ENCODE measurements at places on chromosomes 5 and 9. TPM values are rescaled to one million over a fixed set of nuclear protein-coding genes. Genes with fewer than 3 reads are reported as not detected.
A peak's percentile ranks its signal among the peaks of the same experiment; 100 is the strongest.

DNA sequence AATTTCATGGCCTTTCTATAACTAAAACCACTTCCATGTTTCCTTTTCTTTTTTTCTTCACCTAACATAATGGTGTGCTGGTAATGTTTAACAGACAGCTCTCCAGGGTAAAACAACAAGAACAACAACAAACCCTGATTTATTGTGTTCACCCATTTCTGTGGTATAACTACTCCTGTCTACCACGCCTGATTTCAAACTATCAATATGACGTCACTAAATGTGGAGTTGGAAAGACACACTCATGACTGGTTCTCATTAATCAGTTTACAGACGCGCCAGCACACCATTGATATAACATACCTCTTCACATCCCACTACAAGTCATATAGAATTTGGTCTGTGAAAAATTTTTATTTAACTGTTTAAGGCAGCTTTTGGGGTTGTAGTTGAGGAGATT is 142.9 kb downstream of the ARRDC3 start:
- no peak for DNase-seq

- no peak for DNase-seq
These were observed 243.6 kb downstream of the FANCC start for GRCh38 chr9:95073918-95074317.

GRCh38 chr5:157252711-157253465 is 13.0 kb upstream of the CYFIP2 start:
- DNase-seq = no peak

GRCh38 chr9:20884985-20885593 is 146.4 kb downstream of the HACD4 start:
- peak; percentile 83 for DNase-seq

DNA sequence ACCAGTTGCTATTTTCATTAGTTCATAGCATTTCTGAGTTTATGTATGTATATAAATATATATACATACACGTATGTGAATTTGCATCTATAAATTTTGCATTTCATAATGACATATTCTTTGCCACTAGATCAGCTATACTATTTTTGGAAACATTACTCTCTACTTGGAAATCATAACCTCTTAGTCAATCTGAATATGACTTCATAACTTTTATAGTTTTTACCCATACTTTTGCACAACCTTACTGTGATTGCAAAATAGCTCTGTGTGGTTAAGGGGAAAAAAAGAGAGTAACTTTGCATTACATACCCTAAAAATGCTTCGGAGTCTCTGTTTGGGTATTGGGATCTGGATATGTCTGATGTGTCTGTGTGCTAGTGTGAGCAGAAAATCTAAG is 44.9 kb upstream of the ADAMTSL1 start:
- DNase-seq = no peak

GRCh38 chr5:169717288-169717687 is 80.2 kb downstream of the DOCK2 start:
- DNase-seq = no peak

DNA sequence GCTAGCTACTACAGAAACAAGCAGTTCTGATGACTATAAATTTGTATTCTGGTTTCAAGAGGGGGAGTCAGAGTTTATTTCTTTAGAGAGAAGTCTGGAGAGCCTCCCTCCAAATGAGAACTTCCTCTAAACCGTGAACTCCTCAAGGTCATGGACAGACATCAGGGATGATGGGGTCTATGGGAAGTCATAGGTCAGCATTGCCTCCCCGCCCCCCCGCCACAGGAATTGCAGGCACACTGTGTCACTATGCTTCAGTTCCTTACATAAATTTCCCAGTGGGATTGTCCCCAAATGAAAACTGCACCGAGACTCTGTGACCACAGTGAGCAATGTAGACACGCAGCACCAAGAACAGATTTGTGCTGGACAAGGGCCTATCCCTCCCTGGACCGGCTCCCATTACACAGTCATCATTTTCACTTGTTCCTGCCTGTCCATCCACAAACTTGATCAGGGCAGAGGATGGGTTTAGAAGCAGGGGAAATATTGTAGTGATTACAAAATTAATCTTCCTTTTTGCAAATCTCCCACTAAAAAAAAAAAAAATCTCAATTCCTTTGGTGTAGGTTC is 300.3 kb downstream of the EFNA5 start:
- DNase-seq = no peak

DNA sequence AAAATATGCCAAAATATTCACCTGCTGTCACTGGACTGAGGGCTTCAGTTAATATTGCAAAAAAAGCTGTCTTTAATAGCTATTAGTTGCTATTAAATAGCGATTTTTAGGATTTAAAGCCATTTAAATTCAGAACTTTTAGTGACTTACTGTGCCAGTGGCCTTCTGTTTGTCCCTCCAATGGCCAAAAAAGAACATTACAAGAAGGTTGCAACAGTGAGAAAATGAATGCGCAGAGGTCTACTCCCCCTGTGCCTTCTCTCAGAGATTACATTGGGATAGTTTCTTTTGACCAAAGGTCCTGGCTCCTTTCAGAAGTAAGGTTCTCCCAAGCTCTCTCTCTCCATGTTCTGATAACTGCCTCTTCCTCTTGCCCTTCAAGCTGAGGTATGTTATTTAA is 930.3 kb upstream of the ARRDC3 start:
- DNase-seq = no peak

GRCh38 chr5:172791286-172791685 is 20.3 kb upstream of the DUSP1 start:
- DNase-seq = no peak

DNA sequence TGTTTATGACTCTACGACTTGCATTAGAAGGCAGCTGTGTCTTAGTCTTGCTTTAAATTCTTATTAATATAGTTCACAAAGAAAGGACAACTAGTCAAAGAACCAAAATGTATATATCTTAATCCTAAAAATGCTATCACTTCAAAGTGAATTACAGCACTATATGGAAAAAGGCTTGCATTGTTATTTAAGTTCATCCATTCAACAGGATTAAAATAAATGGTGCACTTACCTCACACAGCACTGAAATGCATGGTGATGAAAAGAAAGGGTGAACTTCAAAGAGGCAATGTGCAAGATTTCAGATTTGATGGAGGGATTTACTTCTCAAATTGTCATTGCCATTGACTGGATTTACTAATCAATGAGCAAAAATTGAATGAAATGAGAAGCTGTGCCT is 344.4 kb upstream of the NUDT12 start:
- DNase-seq = no peak

- no peak for DNase-seq
These were observed 7.8 kb upstream of the GPX8 start for GRCh38 chr5:55151923-55152842.

GRCh38 chr5:71778678-71779276 is 59.7 kb downstream of the CARTPT start:
- no peak for DNase-seq

- DNase-seq = no peak
These were observed 32.3 kb downstream of the SERINC5 start for GRCh38 chr5:80223561-80223960.

GRCh38 chr5:97923496-97923895 is 740.4 kb upstream of the RIOK2 start:
- no peak for DNase-seq

DNA sequence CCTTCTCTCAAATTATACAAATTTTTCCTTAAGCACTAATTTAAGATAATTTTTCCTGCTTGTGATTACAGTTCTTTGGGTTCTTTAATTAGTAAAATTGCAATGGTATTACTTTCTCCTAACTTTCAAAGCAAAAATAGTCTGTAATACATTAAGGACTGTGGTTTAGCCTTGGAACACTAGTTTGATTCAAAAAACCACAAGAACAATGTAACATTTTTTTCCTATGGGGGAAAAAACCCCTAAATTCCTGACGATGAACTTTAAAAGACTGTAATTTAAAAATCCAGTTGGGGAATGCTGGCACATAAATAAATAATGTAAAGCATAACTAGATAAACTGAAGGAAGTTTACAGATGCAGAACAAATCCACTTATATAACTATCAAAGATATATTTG is 65.3 kb downstream of the CDC14B start:
- no peak for DNase-seq

- DNase-seq = no peak
These were observed 73.7 kb upstream of the PJA2 start for GRCh38 chr5:109483395-109483971.

Gene IFNK
- total RNA-seq = not detected

Gene FCN2
- total RNA-seq = not detected
